ENCODE measurements at places on chromosomes 2 and 18. TPM values are rescaled to one million over a fixed set of nuclear protein-coding genes. Genes with fewer than 3 reads are reported as not detected.

SUPT7L gene
- total RNA-seq = 42.6 TPM

HOXD11 gene
- not detected for total RNA-seq

FBLN7 gene
- total RNA-seq = 17.3 TPM

FBXO48 gene
- total RNA-seq = 1.7 TPM

LIMS2 gene
- total RNA-seq = 11.2 TPM

LOXHD1 gene
- total RNA-seq = 0.77 TPM

EMX1 gene
- not detected for total RNA-seq

TLX2 gene
- total RNA-seq = 0.93 TPM

INPP4A gene
- 46.2 TPM for total RNA-seq

BCL2 gene
- 34.4 TPM for total RNA-seq

RBMS1 gene
- total RNA-seq = 95.1 TPM

TUBB8B gene
- not detected for total RNA-seq

RIT2 gene
- total RNA-seq = 0.38 TPM
